ENCODE measurements at places on chromosomes 1 and 21. TPM values are rescaled to one million over a fixed set of nuclear protein-coding genes. Genes with fewer than 3 reads are reported as not detected.

The LPAR3 gene
- 22.1 TPM for total RNA-seq

The OR2T33 gene
- total RNA-seq = not detected

The FAM131C gene
- total RNA-seq = 6.5 TPM

The RYR2 gene
- 433 TPM for total RNA-seq

The PTPN22 gene
- total RNA-seq = 1.0 TPM

The CELA3B gene
- total RNA-seq = not detected

The ITLN1 gene
- 143 TPM for total RNA-seq

The SELP gene
- total RNA-seq = 22.5 TPM

The C1orf141 gene
- total RNA-seq = not detected

The MYCL gene
- total RNA-seq = 0.77 TPM

The DSCAM gene
- not detected for total RNA-seq

The ZNF648 gene
- total RNA-seq = not detected

The CDK18 gene
- 118 TPM for total RNA-seq

The FMO5 gene
- total RNA-seq = 1.6 TPM

The LRIG2 gene
- total RNA-seq = 8.7 TPM

The GBP7 gene
- not detected for total RNA-seq

Data from left cardiac atrium (tissue), 4 donors.